Dermis microvascular lymphatic vessel endothelial cell (primary cell): ENCODE measurements at places on chromosomes 2 and 18.

DNA sequence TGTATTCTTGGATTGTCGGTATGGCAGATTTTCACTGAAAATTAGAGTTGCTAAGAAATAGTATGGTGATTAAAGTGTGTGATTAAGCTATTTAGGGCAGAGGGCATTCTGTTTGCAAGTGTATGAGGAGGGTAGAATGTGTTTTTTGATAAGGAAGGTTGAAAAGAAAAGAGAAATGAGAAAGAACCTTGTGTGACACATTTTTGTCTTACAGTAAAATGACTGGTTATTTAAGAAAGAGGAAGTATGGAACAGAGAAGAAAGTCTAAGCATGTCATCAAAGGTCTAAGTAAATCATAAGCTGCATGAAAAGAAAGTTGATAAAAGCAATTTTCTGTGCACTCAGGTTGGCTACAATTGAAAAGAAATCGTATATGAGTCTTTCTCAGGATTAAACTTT lies 5.2 kb upstream of the RSAD2 start:
- DNase-seq, result no peak

DNA sequence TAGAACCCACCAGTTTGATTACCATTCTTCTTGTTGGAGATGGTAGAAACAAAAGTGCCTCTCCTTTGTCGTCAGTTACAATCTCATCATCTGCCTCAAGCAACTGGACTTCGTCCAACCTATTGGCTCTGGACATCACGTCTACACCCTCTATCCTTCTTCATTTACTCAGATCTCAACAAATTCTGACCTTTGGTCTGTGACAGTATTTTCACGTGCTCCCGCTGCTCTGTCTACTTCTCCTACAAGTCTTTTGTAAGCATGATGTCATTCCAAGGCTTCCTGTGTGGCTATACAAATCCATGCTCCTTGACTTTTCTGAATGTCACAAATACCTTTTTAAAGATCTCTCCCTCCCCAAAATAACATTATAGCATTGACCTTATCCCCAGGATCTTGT lies 43.0 kb upstream of the PID1 start:
- DNase-seq, result no peak

- DNase-seq, result no peak
Measured at GRCh38 chr2:221133941-221134340, 438.2 kb downstream of the EPHA4 start.

- no peak for DNase-seq
Measured at GRCh38 chr2:144510294-144510991, 9.5 kb downstream of the ZEB2 start.

DNA sequence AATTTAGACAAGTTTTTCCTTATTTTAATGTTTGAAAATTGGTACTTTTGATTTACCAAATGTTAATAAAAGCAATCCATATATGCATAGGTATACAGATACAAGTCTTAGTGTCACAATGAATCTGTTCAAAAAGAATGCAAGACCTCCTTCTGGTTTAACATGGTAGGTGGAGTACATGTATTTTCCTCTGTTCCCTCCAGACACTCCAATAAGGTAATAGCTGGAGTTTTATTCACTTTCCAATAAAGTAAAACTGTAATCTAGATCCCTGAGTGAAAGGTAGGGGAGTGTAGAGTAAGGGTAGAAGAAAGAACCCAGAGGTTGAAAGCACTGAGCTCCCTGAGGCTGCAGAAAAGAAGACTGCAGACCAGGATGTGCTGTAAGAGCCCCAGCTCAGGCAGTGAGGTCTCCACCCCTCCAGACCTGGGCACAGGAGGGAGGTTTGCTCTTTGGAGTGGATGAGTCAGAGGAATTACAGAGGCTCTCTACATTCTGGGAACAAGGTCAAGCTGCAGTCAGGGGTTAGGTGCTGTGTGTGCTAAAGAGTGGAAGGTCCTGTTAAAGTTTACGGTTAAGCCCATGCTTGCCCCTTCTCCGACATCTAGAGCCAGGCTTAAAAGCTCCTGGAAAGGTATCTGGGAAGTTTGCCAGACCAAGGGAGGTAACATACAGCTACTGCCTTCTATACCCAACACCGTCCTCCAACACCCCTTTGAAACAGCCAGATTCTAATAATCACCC lies 27.6 kb upstream of the STAT1 start:
- DNase-seq, result no peak

DNA sequence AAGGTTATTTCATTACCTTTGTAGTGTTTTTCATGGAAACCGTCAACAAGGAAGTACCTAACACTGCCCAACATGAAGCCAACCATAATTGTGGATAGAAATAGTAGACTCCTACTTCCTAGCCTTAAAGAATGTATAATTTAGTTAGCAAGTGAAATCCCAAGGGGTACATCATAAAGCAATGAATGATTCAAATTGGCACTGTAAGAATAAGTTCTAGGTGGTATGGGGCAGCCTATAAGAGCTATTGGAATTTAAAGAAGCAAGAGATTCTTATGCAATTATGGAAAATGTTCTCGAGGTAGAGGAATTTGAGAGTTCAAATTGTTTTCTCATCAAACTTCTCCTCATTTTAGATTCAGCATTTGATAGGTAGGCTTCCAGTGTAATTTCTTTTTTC lies 157.9 kb downstream of the FMNL2 start:
- DNase-seq, result no peak

DNA sequence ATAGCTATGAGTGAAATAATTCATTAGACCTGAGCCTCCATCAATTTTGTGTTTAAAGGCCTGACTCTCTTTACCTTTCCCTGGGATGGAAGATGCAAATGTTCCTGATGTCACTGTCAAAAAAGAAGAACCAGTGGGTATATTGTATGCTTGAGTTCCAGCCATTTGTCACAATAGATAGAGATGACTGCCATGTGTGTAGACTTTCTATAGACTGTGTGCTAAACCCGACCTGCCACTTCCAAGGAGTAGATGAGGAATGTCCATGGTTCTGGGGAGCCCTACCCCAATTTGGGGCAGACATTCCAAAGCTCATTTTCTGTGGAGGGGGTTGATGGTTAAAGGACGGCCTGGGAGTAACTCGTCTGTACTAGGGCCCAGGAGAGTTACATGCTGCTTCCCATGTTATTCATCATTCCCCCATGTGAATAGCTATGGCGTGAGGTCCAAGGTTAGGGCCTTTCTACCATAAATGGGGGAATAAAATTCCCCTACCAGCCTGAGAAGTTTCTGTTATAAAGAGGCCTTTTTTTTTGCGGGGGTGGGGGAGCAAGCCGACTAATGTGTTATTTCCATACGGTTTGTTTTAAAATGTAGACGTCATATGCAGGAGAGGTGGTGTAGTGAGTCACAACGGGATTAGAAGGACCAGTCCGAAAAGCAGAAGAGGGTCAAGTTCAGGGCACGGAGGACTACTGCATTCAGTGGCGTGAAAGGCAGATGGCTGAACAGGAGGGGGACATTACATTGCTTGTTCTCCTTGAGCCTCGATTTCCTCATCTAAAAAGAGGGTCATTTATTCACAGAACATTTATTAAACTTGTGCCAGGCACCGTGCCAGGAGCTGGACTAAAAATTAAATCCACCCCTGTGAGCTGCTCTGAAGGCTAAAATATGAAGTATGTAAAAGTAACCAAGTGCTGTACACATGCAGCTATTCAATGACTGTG lies 24.0 kb downstream of the IL1B start:
- DNase-seq, result peak; percentile 76

DNA sequence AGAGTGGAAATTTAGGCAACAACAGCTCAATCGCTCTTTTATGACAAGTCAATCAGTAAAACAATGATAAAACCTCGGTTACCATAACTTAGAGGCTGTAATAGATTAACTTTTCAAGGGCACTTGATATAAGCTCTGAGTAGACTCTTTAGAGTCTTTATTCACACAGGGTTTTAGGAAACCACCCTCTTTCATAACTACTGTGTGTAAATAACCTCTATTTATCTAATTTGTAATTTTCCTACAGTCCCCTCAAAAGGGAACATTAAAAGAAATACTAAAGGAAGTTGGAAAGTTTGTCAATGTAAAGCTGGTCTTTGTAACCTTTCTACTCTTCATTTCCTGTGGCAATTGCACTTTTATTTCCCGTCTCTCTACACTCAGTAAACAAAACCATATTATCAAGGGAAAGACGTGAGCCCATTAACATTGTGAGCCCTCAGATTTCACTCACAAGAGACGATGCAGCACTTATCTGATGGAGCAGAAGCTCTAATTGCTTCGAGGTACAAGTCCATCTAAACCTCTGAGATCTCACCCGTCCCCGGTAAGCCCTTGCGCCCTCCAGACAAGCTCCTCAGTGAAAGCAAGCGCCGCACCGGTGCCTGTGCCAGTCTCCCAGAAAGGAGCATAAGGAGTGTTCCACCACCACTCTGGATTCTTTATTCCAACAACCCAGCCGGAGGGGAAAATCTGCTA lies 1.1 kb upstream of the HOXD1 start:
- peak; percentile 33 for DNase-seq

DNA sequence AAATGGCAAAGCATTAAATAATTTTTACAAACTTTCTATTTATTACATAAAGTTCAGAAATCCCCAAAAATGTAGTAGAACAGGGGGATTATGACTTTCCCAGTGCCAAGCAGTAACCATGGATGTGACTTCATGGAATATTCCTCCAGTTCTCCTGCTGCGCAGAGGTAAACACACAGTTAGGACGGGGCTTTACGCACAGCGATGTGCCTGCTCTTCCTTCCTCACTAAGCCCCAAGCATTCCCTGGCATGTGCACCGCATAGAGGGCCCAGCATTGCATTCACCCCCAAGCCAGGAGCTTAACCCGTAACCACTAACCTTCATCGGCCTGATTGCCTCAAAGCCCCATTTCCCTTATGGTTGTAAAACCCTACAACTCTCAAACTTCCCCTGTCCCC lies 471.7 kb downstream of the SOX11 start:
- no peak for DNase-seq

DNA sequence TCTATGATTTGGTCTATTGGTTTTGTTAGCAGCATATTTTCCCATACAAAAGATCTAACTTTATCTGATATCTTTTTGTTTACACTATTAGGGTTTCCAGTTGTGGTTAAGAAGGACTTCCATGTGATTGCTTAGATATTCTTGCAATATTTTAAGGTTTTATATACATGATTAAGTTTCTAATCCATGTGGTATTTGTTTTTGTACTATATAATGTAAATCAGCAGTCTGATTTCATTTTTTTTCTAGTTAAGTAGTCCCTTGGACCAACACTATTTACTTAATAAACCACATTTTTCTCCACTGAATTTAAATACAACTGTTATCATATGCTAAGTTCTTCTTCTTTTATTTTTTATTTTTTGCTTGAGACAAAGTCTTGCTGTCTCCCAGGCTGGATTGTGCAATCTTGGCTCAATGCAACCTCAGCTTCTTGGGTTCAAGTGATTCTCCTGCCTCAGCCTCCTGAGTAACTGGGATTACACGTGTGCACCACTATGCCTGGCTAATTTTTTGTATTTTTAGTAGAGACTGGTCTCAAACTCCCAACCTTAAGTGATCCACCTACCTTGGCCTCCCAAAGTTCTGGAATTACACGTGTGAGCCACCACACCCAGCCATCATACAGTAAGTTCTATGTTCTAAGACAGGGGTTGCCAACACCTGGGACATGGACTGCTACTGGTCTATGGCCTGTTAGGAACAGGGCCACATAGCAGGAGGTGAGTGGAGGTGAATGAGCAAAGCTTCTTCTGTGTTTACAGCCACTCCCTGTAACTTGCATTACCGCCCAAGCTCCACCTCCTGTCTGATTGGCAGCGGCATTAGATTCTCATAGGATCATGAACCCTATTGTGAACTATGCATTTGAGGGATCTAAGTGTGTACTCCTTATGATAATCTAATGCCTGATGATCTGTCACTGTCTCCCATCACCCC lies 58.5 kb upstream of the RAB27B start:
- DNase-seq, result no peak
